ENCODE measurements at places on chromosomes 11 and 22. TPM values are rescaled to one million over a fixed set of nuclear protein-coding genes. Genes with fewer than 3 reads are reported as not detected.

Gene MMP13
- total RNA-seq, result not detected

Gene ALKBH3
- total RNA-seq, result 17.4 TPM

DNA sequence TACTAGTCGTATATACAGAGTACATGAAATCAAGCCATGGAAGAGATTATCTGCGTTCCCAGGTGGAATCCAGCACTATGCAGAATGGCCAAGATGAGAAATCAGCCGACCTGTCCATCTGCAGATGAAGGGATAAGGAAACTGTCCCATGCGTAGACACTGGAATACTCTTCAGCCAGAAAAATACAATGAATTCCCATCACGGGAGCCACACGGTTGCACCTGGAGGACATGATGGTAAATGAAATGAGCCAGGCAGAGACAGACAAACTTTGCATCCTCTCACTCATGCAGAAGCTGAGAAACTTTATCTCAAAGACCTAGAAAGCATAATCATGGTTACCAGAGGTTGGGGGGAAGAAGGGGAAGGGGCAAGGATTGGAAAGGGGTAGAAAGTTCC lies 111.9 kb upstream of the TOP3B start:
- H3K4me3 ChIP-seq, result no peak overlapping the region
- DNase-seq, result no peak
- peaks cover 8% of the 10 kb centered on the region for H3K27me3 ChIP-seq
- H3K4me1 ChIP-seq, result no peaks in the 10 kb centered on the region
- no peaks in the 10 kb centered on the region for H3K36me3 ChIP-seq
- H3K27ac ChIP-seq, result no peak overlapping the region

GRCh38 chr22:36328635-36329253 lies 59.0 kb downstream of the MYH9 start:
- no peaks in the 10 kb centered on the region for H3K27me3 ChIP-seq
- peak overlapping the region; percentile 93 for H3K27ac ChIP-seq
- peaks cover 73% of the 10 kb centered on the region for H3K36me3 ChIP-seq
- no peak for DNase-seq

DNA sequence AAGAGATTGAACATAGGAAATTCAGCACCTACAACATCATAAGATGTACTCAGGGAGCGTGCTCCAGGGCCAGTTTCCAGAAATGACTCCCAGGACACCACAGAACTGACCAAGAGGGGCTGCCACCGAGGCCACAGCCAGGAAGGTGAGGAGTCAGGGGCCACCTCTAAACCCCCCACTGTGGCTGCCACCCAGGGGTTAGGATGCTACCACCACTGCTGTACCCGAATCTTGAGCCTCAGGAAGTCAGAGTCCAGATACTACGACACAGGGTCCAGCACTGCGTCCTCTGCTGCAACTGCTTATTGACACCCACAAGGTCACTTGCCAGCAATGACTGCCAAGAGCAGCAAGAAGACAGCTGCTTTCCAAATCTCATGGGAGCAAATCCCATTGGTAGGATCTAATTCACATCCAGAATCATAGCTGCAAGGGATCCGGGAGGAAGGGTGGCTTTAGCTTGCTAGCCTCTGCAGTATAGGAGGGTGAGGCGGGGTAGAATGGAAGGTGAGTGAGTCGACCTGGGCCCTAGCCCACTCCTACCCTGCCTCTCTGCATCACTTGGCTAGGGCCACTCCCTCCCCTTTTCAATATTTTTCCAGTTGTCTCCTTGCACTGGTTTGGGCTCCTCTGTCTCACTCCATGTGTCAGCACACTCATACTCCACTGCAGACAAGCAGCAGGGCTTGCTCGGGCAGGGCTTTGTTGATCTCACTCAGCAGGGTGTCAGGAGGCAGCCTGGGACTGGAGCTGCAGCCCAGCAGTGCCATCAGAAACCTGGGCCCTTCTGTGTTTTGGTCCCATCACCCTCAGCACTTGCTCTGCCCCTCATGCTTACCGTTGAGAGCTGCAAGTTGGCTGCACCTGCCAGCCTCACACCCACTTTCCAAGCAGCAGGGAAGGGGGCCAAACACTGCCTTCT lies 18.1 kb upstream of the CYTH4 start:
- no peaks in the 10 kb centered on the region for H3K27me3 ChIP-seq
- H3K27ac ChIP-seq, result no peak overlapping the region
- H3K36me3 ChIP-seq, result no peaks in the 10 kb centered on the region
- H3K4me1 ChIP-seq, result peaks cover 25% of the 10 kb centered on the region

DNA sequence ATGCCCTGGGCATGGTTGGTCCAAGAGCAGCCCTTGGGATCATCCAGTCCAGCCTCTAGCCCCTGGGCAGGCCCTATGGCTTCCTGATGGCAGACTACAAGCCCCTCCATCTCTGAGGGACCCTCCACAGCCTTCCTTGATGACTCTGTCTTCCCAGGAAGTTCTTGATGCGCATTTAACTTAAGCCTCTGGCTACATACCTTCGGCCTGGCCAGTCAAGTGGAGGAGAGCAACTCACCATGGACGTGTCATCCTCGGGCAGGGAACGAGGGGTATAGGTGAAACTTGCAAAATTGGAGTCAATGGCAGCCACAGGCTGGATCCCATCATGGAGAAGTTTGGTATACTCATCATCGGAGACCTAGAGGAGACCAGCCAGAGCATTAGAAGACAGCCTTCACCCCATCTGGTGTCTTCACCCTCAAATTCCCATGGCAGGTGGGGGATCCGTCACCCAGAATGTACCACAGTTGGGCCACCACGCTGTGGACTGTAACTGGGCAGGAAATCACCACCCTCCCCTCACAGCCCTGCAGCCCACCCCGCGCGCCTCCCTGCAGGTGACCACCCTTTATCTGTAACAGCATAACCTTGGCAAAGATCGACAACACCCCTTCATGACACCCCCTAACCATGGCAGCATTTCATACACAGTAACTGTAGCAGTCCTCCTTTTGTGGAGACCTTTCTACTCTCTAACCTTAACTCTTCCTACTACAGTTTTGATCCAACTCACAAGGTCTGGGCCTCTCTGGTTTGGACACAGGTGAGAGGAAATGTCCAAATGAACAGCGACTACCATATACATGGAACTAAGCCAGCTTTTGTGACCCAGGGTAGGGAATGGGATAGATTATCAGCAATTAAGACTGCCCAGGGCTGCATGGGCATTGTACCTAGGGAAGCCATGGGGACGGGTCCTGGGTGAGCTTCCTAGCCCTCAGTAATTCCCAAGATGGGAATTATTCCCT lies 91.7 kb downstream of the PDE2A start:
- H3K4me3 ChIP-seq, result no peak overlapping the region
- H3K4me1 ChIP-seq, result peaks cover 18% of the 10 kb centered on the region
- no peak for DNase-seq
- H3K27me3 ChIP-seq, result no peaks in the 10 kb centered on the region

DNA sequence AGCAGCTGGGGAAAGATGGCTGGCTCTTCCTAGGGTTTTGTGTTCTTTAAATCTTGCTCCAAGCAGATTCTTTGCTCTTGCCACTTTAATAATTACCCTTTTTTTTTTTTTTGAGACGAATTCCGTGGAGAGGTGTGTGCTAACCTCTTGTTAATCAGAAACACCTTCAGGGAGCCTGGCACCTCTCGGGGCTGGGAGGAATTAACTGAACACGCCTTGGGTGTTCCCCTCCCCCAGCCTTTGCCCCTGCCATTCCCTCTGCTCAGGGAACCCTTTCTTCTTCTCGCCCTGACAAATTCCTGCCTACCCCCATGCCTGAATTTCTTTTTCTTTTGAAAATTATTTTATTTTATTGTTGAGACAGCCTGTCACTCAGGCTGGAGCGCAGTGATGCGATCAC lies 17.5 kb downstream of the TMPRSS6 start:
- no peak overlapping the region for H3K27ac ChIP-seq
- H3K4me3 ChIP-seq, result no peak overlapping the region
- H3K27me3 ChIP-seq, result no peaks in the 10 kb centered on the region
- no peaks in the 10 kb centered on the region for H3K36me3 ChIP-seq
- peaks cover 4% of the 10 kb centered on the region for H3K4me1 ChIP-seq

Gene FOLR1
- not detected for total RNA-seq

Gene MAJIN
- not detected for total RNA-seq

DNA sequence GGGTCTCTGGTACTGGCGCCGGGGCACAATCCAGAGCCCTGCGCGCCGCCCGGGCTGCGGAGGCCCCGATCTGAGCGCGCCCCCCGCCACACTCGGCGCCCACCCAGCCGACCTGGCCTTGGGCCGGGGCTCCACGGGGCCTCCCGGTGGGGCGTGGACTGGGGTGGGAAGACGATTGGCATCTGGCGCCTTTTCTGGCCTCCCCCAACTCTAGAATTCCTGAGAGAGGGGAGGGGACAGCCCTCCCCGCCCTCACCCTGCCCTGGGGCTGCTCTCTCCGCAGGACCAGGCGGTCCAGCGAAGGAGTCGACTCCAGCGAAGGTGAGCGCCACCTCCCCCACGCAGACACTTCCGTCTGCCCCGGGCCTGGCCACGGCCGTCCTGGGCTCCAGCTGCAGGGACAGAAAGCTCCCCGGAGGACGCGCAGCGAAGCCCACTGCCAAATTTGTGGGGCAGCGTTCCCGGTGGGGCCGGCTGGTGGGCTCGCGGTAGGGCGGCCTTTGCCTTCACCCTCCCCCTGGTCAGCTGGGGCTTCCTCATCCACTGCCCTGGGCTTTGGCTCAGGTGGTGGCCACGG lies 593 bp downstream of the SSH3 start:
- peaks cover 23% of the 10 kb centered on the region for H3K4me1 ChIP-seq
- H3K36me3 ChIP-seq, result peaks cover 24% of the 10 kb centered on the region
- H3K27ac ChIP-seq, result peak overlapping the region; percentile 61
- no peak for DNase-seq
- no peaks in the 10 kb centered on the region for H3K27me3 ChIP-seq

DNA sequence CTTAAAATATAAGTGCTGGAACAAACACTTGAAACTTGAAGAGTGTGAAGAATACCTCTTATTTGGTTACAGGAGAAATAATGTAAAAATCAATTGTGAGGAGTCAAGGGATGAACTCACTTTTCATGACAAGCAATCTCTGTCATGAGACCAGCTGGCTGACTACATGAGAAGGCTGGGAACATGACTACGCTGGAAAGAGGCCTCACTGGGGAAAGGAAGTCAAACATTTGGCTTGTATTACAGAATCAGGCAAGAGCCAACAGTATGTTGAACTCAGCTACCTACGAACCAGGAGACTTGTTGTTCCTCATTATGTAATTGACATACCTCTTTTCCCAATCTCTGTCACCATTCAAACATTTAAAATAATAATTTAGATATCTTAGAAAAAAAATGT lies 14.4 kb downstream of the DCDC1 start:
- H3K27me3 ChIP-seq, result no peaks in the 10 kb centered on the region
- H3K27ac ChIP-seq, result no peak overlapping the region
- no peak overlapping the region for H3K4me3 ChIP-seq
- no peaks in the 10 kb centered on the region for H3K36me3 ChIP-seq

Gene PRG3
- total RNA-seq, result not detected

- H3K27me3 ChIP-seq, result no peaks in the 10 kb centered on the region
- DNase-seq, result no peak
- H3K36me3 ChIP-seq, result peaks cover 3% of the 10 kb centered on the region
- no peak overlapping the region for H3K4me3 ChIP-seq
Observed at GRCh38 chr11:28318871-28319270, 210.7 kb downstream of the METTL15 start.

GRCh38 chr11:61198361-61198760 lies 5.0 kb upstream of the PGA3 start:
- peaks cover 3% of the 10 kb centered on the region for H3K27me3 ChIP-seq
- no peak overlapping the region for H3K27ac ChIP-seq
- no peaks in the 10 kb centered on the region for H3K36me3 ChIP-seq

GRCh38 chr11:60485987-60486386 lies 6.6 kb upstream of the MS4A12 start:
- H3K4me1 ChIP-seq, result no peaks in the 10 kb centered on the region
- H3K36me3 ChIP-seq, result no peaks in the 10 kb centered on the region
- no peak overlapping the region for H3K4me3 ChIP-seq
- DNase-seq, result no peak

Gene TPBGL
- 0.12 TPM for total RNA-seq
